Activated CD4-positive, alpha-beta T cell treated with anti-CD3 and anti-CD28 coated beads, Interleukin-10, Interleukin-2, amounts not matched to agents 100 ng/mL and 50 ng/mL, durations not matched to agents 16 hours and 8 hours (primary cell): ENCODE measurements at places on chromosomes 3 and 15.

DNA sequence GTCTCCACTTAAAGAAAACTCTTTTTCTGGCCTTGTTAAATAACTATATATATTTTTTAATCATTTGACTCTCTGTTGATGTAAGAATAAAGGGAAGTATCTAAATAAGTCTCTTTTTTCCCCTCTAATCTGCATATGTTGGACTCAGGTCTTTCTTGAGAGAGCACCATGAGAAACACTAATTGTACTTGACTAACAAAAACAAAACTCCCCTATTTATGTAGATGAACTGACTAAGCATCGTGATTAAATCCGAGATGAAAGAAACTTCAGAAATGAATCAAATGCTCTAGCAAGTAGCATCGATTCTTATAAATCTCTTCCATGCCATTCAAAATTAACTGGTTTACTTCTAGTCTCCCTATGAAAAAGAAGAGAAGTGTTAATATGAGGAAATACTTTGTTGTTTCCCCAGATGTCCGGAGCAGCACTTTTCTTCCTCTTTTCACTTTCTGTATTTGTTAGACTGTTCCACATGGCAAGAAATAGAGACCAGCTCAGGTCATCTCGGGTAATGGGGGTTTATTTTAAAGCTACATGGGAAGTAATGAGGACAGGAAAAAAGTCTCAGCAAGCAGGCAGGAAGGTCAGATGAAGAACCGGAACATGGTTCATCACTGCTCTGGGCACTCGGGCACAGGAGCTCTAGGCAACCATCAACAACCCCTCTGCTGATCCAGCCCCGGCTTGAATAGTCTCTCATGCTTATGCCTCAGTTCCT is 288.3 kb downstream of the CNTN6 start:
- peak; percentile 43 for DNase-seq

DNA sequence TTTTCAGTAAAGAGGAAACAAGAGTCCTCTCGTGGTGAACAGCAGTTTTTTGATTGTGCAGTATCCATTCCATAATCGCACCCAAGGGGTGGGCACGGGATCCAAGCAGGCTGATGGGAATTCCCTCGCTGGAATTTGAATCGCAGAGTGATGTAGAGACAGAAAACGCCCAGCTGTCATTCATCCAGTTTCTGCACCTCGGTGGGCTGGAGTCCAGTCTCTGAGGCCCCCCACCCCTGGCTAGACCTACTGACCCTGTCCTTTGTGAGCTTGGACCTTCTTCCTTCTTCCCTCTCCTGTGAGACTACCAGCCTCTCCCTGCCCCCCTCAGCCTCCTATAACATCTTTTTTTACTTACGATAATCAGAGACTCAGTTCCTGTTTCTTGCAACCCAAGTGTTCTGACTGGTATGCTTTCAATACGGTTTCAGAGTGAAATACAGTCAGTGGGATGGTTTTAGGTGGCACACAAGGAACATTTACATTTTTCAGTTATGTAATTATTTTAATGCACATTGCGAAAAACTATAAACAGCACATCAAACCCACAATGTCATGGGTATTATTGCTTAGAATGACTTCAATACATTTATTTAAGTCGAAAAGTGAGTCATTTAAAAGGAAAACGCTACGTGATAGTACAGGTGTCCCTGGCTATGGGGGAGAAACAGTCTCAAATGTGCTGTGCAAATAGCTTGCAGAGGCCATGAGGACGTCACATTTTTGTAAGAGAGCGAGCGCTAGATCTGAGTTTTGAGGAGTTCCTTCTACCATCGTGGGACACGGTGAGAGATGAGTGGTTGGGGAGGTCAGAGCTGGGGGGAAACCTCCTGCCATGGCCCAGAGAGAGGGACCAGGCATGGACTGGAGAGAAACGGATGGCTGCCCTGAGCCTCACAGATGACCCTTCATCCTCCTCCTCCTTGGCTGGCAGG is 37.5 kb upstream of the CHST2 start:
- peak; percentile 73 for DNase-seq

GRCh38 chr15:91284758-91285466 is 184.9 kb downstream of the SV2B start:
- DNase-seq: no peak

DNA sequence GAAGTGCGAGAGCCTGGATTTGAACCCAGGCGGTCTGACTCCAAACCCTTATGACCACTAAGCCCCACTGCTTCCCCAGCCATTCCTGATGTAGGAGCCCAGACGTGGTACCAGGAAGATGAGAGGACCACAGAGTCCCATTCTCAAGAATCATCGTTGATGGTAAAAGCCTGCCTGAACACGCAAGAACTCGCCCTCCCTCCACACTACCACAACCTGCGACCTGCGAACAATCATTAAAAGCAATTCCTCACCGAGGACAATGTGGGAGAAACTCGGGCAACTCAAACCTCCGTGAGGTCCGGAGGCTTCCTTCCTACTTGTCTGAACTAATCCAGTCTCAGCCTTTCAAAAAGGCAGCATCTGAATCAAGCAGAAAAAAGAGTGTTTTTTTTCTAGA is 10.3 kb downstream of the MAGI1 start:
- DNase-seq: no peak

- no peak for DNase-seq
These were observed 4.3 kb downstream of the RBP1 start for GRCh38 chr3:139534992-139535879.

DNA sequence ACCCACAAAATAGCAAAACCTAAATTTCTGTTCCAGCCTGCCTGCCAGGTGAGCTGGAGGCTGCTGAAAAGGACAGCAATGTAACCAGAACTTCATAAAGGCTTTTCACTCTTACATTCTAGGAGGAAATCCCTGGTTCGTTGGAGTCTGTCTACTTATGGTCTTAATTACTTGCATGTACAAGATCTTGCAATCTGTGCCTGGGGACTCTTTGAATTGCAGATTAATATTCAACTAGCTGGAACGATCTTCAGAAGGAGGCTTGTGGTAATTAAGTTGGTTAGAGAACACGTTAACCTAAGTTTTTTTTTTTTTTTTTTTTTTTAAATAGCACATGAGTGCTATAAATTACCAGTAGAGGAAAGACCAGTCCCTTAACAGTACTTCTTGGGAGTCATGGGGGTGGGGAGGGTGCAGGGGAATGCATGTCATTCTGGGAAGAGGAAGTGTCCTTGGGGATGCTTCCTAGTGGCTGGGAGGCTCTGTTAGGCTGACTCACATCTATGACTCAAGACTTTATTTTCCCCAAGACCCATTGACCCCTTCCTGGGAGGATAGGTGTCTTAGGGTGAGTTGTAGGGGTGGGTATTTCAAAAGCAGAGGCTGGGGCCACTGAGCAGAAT is 139.8 kb downstream of the RAB11A start:
- DNase-seq: no peak

- DNase-seq: no peak
These were observed 4.8 kb upstream of the SACM1L start for GRCh38 chr3:45684327-45684892.

DNA sequence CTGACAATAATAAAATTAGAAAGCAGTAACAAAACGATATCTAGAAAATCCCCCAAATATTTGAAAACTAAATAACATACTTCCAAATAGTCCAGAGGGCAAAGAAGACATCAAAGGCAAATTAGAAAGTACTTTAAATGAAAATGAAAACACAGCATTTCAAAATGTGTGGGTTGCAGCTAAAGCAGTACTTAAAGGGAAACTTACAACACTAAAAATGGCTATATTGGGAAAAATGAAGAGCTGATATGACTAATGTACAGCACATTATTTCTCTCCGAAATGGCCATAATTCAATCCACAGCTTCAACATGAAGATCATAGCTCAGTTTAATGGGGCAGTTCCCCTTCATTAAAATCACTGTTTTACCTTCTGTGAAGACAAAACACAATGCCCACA is 71.9 kb downstream of the FBXL22 start:
- peak; percentile 24 for DNase-seq

- peak; percentile 65 for DNase-seq
These were observed 224.6 kb downstream of the VPS13C start for GRCh38 chr15:61835496-61836106.

DNA sequence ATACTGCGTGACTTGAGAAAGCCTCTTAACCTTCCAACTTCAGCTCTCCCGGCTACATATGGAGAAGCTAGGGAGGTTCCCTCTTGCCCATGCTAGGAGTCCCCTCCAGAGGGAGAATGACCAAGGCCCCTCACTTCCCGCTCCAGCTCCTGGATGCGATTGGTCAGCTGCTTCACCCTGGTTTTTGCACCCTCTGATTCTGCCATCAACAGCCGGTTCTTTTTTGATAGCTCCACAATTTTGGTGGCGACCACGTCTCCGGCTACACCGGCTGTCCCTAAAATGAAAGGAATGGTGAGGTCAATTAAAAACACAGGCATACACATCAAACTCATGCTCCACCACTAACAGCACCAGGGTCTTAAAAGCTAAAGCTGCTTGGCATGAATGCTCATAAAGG is 20.6 kb downstream of the CCDC13 start:
- DNase-seq: no peak

DNA sequence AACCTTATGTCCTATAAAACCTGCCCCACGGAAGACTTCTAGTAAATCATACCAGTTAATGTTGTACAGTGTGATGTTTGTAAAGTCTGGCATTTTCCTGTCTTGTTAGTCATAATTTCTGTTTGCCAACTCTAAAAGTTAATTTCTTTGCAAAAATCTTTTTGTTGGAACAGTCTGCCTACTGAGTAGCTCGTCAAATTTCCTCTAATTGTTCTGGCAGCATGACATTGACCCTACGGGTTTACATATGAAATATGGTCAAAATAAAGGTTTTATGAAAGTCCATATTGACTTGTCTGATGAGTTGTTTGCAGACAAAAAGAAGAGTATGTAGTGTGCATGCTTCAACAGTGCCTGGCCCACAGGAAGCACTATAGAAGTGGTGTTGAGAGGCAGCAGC is 79.8 kb upstream of the SOX2 start:
- DNase-seq: no peak

DNA sequence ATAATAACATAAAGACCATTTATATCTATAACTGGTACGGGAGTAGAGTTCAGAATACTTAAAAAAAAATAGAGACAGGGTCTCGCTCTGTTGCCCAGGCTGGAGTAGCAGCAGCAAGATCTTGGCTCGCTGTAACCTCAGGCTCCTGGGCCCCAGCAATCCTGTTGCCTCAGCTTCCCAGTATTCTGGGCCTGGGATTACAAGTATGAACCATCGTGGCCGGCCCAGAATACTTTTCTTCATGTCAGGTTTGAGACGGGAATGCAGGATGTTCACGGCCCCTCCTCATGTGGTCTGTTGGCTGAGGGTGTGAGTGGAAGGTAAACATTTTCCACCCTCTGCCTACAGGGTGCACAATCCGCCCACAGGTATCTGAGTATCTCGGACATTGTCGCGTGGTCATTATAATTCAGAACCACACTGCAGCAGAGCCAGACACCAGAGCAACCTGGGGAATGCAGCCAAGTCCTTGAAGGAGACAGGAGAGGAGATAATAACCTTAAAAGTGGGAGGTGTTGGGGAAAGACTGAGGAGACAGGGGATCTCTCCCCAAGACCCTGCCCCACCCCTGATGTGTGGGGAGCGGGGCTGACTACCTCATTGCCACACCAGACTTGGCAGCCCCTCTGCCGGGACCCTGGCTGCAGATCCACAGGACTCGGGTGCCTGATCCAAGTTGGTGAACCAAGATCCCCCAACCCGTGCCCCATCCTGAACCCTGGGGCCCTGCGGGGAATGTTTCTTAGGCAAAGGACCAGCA is 106.8 kb downstream of the ADCY5 start:
- DNase-seq: no peak

- no peak for DNase-seq
These were observed 21.6 kb downstream of the SEMA7A start for GRCh38 chr15:74412159-74412558.

- no peak for DNase-seq
These were observed 332.5 kb upstream of the TPRG1 start for GRCh38 chr3:188839187-188839695.

DNA sequence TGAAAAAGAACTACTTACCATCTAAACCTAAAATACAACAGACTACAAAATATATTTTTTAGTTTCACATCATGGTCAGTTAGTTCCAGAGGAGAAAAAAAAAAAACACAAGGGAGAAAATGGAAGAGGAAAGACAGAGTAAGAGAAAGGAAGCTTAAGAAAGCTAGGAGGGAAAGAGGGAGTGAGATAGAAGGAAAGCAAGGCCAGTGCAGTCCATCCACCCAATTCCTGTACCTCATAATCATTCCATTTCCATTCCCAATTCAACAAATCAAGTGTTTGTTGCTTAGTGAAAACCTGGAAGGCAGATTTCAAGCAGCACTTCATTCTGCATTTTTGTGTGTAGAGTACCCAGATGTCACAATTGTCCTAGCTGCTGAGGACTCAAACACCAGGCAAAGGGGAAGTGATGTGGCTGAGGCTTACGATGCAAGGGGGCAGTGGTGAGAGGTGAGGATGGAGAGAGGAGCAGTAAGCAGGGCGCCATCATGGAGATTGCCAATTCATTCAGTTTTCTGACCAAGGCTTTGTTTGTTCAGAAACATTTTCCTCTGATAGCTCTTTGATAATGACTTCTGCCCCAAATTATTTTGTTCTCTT is 83.6 kb upstream of the GSK3B start:
- DNase-seq: no peak

DNA sequence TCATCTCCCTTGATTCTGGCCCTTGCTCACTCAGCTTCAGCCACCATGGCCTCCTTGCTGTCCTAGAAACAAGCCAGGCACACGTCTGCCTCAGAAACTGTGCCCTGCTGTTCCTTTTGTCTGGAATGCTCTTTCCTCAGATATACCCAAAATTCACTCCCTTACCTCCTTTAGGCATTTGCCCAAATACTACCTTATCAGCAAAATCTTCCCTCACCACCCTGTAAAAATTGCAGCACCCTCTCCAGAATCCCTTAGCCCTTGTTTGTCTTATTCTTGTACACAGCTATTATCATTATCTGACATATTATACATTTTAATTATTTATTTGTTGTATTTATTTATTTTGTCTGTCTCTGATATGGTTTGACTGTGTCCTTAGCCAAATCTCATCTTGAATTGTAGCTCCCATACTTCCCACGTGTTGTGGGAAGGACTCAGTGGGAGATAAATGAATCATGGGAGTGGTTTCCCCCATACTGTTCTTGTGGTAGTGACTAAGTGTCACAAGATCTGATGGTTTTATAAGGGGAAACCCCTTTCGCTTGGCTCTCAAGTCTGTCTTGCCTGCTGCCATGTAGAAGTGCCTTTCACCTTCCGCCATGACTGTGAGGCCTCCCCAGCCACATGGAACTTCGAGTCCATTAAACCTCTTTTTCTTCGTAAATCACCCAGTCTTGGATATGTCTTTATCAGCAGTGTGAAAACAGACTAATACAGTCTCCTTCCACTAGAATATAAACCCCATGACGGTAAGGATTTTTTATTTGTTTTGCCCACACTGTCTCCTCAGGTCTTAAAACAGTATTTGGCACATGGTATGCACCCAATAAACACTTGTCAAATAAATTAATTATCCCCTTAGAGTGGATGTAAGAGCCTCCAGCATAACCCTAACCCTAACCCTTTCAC is 60.0 kb upstream of the STT3B start:
- DNase-seq: peak; percentile 72

- no peak for DNase-seq
These were observed 180.8 kb downstream of the ATP10A start for GRCh38 chr15:25682340-25682739.
